ENCODE measurements at places on chromosomes 6 and 20.

- no peak for DNase-seq
Measured at GRCh38 chr20:44596010-44596409, 13.6 kb downstream of the PKIG start.

- no peak for DNase-seq
Measured at GRCh38 chr20:58711266-58712051, 18.9 kb downstream of the NPEPL1 start.

- DNase-seq: no peak
Measured at GRCh38 chr6:166841216-166841615, 115.1 kb downstream of the RNASET2 start.

GRCh38 chr6:136716917-136717715 lies 75.2 kb downstream of the MAP3K5 start:
- no peak for DNase-seq

- no peak for DNase-seq
Measured at GRCh38 chr6:149060300-149060984, 257.1 kb upstream of the TAB2 start.

Data from left renal pelvis (tissue), 4 donors.